ENCODE measurements at places on chromosomes 7 and 10. TPM values are rescaled to one million over a fixed set of nuclear protein-coding genes. Genes with fewer than 3 reads are reported as not detected.

IDI2 gene
- total RNA-seq, result not detected

IDI1 gene
- 74.6 TPM for total RNA-seq

NPY gene
- total RNA-seq, result not detected

ECHDC3 gene
- total RNA-seq, result 0.47 TPM

TFEC gene
- total RNA-seq, result not detected

DDIT4 gene
- total RNA-seq, result 260 TPM

AUTS2 gene
- total RNA-seq, result 2.1 TPM

MEST gene
- 5.8 TPM for total RNA-seq

CXCL12 gene
- total RNA-seq, result not detected

HOGA1 gene
- total RNA-seq, result not detected

LRGUK gene
- total RNA-seq, result 0.16 TPM

TRIM50 gene
- not detected for total RNA-seq

GNGT1 gene
- total RNA-seq, result not detected

ATG9B gene
- 7.5 TPM for total RNA-seq

FXYD4 gene
- total RNA-seq, result not detected

EGR2 gene
- total RNA-seq, result 201 TPM

TMEM213 gene
- total RNA-seq, result not detected

FZD1 gene
- total RNA-seq, result 0.92 TPM

OR2A1 gene
- total RNA-seq, result not detected

PPP1R3C gene
- total RNA-seq, result 0.21 TPM

GOLGA7B gene
- 0.33 TPM for total RNA-seq

COL17A1 gene
- not detected for total RNA-seq

ASAH2B gene
- 4.5 TPM for total RNA-seq

GPC2 gene
- total RNA-seq, result 7.9 TPM

RASA4B gene
- total RNA-seq, result 28.6 TPM

MMD2 gene
- not detected for total RNA-seq

CCL26 gene
- not detected for total RNA-seq

VWA2 gene
- total RNA-seq, result not detected

SGCE gene
- 0.38 TPM for total RNA-seq

CYP26C1 gene
- 0.07 TPM for total RNA-seq

ELN gene
- total RNA-seq, result not detected

GTF2IRD1 gene
- total RNA-seq, result 1.4 TPM

CFAP43 gene
- not detected for total RNA-seq

ZCCHC24 gene
- total RNA-seq, result 1.4 TPM

SLC16A9 gene
- total RNA-seq, result 4.4 TPM

DOCK4 gene
- 0.89 TPM for total RNA-seq

IL2RA gene
- total RNA-seq, result 989 TPM

PRLHR gene
- total RNA-seq, result not detected

CUL1 gene
- 82.2 TPM for total RNA-seq

SPDYE9 gene
- not detected for total RNA-seq

BAMBI gene
- total RNA-seq, result 0.31 TPM

CPXM2 gene
- not detected for total RNA-seq

NKX6-2 gene
- total RNA-seq, result not detected

Measured in activated CD4-positive, alpha-beta T cell treated with anti-CD3 and anti-CD28 coated beads, Interleukin-2, amount 10 ng/mL, durations not matched to agents 24 days and 14 days (primary cell).